ENCODE measurements at places on chromosomes 16 and 17. TPM values are rescaled to one million over a fixed set of nuclear protein-coding genes. Genes with fewer than 3 reads are reported as not detected.

Gene CDC6
- 40.8 TPM for total RNA-seq

Gene KRT32
- total RNA-seq = not detected

Gene TBC1D3G
- not detected for total RNA-seq

Gene MYH1
- total RNA-seq = not detected

Gene TBC1D3I
- 0.88 TPM for total RNA-seq

Gene TNS4
- total RNA-seq = 20.4 TPM

Gene ZPBP2
- not detected for total RNA-seq

Gene ZNF423
- total RNA-seq = 7.3 TPM

Gene CACNA1H
- total RNA-seq = 2.1 TPM

Gene KRTAP1-1
- not detected for total RNA-seq

Gene KRT20
- 1,735 TPM for total RNA-seq

Gene GH2
- total RNA-seq = not detected

All from colonic mucosa (tissue), 4 donors.